ENCODE measurements at places on chromosomes 5 and 9.

GRCh38 chr9:90611568-90611967 is 31.1 kb downstream of the DIRAS2 start:
- no peak for DNase-seq

DNA sequence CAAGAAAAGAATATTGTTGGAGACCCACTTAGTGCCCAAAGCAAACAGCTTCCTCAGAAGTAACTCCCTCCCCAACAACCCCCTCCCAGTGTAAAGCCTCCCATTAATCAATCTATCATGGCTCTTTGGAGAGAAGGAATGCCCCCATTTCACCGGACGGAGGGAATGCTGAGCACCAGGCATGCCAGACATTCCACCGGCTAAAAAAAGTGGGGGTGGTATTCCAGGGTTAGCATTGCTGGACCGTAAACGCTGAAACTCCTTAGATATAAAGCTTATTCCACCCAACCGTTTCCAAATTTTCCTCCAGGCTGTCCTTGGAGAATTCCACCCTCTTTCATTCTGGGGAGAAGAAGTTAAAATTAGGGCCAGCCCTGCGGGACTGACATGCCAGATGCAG is 363 bp upstream of the MAMDC2 start:
- DNase-seq, result no peak

- no peak for DNase-seq
These were observed 22.5 kb downstream of the MGAT1 start for GRCh38 chr5:180779985-180780610.

DNA sequence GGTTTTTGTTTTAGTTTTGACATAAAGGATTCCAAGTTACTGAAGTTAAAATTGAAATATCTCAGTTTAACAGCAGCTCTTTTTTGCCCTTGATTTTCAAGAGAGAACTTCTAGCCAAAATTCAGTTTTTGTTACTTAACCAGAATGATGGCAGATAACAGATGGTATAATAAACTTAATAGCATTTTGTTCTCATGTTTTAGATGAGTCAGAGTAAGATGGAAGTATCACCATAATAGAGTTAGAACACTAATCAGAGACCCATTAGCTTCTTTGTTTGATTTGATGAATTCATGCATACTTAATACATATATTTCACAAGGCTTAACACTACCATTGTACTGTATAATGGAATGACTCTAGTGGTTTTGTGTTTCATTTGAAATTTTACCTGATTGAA is 11.9 kb downstream of the ZCCHC9 start:
- no peak for DNase-seq

- DNase-seq, result no peak
These were observed 526.3 kb downstream of the GABRG2 start for GRCh38 chr5:162593881-162594280.

- DNase-seq, result no peak
These were observed 1.3 kb downstream of the AGPAT2 start for GRCh38 chr9:136685790-136686533.

DNA sequence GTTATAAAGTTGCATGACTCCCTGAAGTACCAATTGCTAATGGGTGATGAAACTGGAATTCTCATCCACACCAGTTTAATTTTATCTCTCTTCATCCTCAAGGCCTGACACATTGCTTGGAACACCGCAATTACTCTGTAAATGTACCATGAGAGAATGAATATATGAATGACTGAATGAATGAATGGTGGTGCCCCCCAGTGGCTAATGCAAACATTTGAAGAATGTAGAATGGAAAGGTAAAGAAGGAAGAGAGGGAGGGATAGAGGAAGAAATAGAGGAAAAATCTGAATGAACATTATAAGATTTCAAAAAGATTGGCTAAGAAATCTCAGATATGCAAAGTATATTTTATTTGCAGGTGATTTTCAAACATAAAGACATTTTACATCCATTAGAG is 13.1 kb downstream of the PAPPA start:
- no peak for DNase-seq

GRCh38 chr5:132941331-132941730 is 22.1 kb downstream of the AFF4 start:
- no peak for DNase-seq

DNA sequence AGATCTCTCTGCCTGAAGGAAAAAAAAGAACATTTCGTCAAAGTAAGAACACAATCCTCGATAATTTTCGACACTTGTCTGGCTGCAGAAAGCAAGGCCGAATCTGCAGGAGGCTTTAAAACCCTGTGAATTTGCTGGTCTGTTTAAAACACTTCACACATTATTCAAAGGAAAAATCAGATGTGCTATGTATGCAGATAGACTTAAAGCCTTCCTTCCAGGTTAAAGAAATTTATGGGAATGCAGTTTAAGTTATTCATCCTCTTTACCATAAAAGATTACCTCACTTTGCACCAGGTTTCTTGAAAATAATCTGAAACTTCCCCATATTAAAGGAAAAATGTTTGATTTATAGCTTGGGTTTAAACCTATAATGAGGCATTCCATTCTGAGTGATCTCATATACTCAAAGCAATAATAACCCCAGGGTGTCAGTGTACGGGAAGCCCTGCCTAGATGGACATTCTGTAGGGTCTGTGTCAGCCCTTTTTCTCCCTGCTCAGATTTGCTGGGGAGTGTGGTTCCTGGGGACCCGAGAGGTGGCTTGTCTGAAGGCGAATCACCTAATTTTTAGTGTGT is 323.5 kb upstream of the SLC24A2 start:
- DNase-seq, result no peak

DNA sequence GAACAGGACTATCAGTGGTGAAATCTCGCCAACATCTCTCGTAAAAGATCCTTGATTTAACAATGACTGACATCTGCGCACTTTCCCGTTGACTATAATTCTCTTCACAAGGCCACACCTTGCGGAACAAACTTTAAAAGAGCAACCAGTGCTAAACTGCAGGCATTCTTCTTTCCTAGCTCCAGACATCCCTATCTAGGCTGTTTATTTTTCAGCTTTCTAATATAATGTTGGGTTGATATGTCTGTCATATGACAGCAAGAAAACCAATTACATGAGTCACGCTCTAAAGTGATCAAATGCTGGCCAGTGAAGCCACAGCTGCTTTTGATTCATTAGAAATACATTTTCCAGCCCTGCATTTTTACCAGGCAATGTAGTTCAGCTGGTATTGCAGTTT is 162.5 kb downstream of the ELAVL2 start:
- DNase-seq, result no peak

- DNase-seq, result no peak
These were observed 180.9 kb downstream of the ZNF462 start for GRCh38 chr9:107043886-107044285.

DNA sequence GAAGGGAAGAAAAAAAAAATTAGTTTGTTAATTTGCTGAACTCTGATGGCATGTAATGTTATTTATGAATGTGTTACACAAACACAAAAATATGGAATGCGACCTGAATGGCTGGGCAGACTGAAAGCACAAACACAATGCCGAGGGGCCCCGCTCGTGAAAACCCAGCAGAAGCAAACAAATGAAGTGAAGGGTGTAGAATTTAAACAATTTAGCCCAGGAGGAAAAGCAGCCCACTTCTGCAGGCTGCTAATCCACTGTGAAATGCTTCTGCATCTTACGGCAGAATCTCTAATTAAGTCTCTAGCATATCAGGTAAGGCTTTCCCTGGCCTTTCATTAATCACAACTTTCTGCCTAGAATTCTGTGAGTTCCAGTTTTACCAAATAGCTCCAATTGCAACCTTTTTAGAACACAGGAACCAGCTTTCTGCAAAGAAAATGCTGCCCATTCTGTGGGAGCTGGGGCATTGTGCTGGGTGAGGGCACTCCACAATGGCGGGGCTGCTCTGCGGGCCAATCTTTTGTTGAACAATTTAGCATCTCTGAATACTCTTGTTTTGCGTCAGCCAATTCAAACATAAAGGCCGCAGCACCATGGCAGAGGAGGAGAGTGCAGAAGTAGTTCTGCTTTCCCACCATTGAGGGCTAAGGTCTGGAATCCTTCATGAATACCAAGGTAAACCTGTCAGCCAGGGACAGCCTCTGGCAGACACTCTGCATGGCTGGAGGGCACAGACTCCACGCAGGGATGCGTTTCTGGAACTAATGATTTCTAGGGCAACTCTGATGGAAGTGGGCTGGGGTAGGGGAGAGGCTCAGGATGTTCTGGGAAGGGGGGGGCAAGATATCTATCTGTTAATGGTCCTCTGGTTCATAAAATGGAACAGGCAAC is 66.4 kb downstream of the PTCH1 start:
- DNase-seq, result no peak

DNA sequence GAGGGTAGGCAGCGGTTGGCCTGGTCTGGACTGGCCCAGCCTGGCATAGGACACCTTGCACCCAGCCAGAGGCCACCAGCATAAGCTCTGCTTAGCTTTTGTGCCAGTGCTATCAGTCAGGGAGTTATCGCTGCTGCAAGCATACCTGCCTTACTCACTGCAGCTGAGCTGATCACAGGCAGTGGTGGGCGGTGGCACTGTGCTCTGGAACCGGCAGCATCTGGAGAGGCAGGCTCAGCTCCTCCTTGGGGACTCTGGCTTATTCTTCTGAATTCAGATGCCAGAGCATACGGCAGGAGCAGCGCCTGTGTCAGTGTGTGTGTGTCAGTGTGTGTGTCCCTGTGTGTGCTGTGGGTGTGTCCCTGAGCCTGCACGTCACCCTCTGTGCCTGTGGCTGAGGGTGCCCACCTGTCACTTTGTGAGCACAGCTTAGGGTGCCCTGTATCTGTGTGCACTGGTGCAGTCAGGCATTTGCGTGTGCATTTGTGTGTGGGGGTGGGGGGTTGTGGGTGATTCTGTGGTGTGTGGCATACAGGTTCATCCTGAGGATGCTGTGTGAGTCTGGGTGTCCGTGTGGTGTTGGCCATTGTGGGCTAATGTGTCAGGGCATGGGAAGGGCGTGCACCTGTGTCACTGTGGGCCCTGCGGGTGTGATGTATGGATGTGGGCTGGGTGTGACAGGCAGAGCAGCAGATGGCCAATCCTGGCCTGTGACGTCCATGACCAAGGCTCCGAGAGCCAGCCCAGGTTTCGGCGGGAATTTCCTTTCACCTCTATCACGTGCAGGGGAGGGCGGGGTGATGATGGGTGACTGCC is 23.5 kb downstream of the LMX1B start:
- no peak for DNase-seq

GRCh38 chr5:73649926-73650325 is 23.9 kb downstream of the ARHGEF28 start:
- DNase-seq, result no peak

- no peak for DNase-seq
These were observed 730.4 kb upstream of the MEF2C start for GRCh38 chr5:89613222-89613956.

GRCh38 chr9:113574441-113575262 is 111.1 kb downstream of the RGS3 start:
- DNase-seq, result no peak

DNA sequence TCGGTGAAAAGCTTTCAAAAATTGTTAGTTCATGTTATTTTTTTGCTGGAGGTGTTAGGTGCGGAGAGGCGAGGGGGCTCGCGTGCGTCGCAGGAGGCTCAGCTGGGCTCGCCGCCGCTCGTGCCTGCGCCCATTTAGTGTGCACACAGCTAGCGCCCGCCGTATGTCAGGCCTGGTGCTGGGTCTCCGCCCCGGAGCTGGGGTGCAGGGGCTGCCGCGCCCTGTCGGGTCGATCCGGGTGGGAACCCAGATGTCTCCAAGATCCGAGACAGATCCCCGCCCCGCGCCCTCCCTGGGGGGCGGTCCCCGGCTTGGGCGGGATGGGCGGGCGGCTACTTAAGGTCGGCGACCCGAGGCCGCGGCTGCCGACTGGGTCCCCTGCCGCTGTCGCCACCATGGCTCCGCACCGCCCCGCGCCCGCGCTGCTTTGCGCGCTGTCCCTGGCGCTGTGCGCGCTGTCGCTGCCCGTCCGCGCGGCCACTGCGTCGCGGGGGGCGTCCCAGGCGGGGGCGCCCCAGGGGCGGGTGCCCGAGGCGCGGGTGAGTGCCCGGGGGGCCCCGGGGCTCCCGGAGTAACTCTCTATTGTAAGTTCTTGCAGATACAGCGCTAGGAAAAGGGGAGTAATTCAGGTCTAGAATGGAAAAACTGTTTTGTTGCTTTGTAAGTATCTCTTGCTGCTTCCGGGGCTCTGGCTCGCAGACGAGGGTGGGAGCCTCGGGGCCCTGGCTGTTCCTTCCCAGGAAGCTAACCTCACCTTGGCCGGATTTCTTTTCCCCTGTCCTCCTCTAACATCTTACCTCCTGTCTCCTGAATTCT is 31.7 kb downstream of the GSN start:
- no peak for DNase-seq

DNA sequence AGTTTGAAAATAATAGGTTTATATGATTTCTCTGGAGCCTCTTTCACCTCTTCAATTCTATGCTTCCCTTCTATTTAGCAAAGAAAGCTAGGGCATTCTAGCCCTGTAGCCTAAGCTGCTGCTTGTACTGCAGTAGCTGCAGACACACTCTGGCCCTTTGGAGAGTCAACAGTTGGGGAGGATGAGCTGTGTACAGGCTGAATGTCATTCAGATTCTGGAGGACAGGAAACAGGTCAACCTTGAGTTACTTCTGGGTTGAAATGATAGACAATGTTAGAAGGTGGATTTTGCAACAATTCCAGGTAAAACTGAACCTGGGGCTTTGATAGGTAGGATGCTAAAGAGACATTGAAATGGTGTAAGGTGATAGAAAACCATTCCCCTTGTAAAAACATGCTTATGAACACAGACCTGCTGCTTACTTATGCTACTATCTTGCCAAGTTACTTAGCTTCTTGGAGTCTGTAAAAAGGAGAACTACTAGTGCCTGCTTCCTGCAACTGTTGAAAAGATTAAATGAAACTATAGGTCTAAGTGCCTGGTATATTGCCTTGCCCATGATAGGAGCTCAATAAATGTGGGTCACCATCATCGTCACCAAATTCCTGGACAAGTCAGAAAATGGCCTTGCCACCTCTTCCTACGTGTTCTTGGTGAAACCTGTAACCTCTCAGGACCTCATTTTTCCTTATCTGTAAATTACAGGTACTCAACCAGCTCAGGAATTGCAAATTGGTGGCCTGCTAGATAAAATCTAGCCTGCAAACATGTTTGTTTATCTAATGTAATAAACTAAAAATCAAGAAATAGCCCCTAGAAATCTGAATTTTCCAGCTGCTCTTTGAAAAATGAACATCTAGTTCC is 83.7 kb downstream of the GALNT10 start:
- no peak for DNase-seq

- no peak for DNase-seq
These were observed 595.9 kb downstream of the DTWD2 start for GRCh38 chr5:118392491-118392890.

DNA sequence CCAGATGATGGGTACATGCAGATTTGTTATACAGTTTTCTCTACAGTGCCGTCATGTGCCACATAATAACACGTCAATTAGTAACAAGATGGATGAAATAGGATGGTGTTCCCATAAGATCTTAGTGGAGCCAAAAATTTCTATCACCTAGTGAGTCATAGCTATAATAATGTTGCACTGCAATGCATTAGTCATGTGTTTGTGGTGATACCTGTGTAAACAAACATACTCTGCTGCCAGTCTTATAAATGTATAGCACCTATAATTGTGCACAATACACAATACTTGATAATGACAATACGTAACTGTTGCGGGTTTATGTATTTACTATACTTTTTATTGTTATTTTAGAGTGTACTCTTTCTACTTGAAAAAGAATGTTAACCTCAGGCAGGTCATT is 865.4 kb downstream of the MAT2B start:
- no peak for DNase-seq

- no peak for DNase-seq
These were observed 281.1 kb upstream of the ANKRD55 start for GRCh38 chr5:56514245-56514644.

Data from NCI-H1092 (cell line).